Activated CD8-positive, alpha-beta memory T cell treated with anti-CD3 and anti-CD28 coated beads for 1 hour (primary cell): ENCODE measurements at places on chromosomes 5 and 9.

DNA sequence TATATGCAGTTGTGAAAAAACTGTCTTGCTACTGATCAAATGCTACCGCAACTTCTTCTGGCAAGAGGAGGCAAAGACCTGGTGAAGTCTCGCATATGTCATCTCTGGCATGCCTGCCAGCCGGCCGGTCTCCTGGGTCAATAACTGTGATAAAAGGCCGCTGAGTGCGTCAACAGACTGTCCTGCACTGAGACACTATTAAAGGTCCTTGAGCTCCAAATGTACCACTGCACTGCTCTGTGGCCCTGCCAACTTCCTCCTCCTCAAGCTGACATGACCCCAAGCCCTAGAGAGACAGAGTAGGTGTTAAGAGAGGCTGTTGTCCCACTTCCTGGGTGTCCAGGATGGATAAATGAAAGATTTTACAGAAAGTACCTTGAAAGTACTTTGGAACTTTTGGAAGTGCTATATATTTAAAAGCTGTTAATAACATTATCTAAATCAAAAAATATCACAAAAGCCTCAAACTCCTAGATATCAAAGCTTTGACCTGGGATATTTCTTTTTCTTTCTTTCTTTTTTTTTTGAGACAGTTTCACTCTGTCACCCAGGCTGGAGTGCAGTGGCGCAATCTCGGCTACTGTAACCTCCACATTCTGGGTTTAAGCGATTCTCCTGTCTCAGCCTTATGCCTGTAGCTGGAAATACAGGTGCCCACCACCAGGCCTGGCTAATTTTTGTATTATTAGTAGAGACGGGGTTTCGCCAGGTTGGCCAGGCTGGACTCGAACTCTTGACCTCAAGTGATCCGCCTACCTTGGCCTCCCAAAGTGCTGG lies 31.5 kb downstream of the RAPGEF1 start:
- no peak for DNase-seq

GRCh38 chr5:96657068-96657467 lies 5.1 kb upstream of the CAST start:
- DNase-seq: no peak

- DNase-seq: no peak
Measured at GRCh38 chr9:110160123-110160522, 47.8 kb downstream of the C9orf152 start.

GRCh38 chr9:83334320-83334719 lies 203.9 kb downstream of the FRMD3 start:
- peak; percentile 47 for DNase-seq

DNA sequence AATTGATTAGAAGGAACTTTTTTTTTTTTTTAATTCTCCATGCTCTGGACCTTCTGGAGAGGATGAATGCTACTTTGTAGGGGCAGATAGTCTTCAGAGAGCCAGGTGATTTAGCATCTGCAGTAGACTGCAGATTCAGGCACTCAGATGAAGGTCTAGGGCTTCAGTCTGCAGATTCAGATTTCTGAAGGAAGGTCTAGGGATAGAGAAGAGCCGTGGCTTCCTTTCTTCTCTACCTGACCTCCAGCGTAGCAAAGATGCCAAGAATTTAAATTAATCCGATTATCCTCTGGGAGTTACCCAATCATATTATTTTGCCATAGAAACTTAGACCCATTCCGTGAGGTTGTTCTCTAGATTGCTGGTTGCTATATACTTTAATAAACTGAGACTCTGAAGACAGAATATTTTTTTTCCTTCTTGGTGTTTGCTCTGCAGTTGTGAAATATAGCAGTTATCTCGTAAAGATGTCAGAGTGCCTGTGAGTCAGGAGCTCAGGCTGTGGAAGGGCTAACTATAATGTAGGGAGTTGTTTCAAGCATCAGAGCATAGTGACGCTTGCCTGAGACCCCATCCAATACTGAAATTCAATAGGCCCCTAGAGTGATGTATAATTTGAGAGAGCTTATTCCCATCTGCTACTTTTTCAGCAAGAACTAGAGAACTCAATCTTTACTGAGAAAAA lies 132.7 kb upstream of the SLC12A2 start:
- DNase-seq: no peak

- no peak for DNase-seq
Measured at GRCh38 chr9:120677965-120678364, 36.3 kb downstream of the MEGF9 start.

DNA sequence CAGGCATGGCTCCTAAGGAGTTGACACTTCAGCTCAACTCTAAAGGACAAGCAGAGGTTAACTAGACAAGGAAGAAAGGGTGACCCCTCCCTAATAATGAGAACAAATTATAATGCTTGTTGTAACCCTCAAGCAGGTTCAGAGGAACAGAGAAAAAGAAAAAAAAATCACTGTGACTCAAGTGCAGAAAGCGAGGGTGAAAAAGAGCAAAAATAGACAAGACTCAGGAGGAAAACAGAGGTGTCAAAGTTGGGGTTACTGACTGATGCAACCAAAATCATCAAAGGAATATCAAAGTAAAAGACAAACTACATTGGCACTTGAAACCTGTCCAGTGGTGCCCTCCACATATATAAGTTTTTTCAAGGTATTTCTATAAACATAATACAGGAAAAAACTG lies 28.4 kb downstream of the FBXW11 start:
- DNase-seq: no peak

GRCh38 chr9:35516479-35516878 lies 26.6 kb downstream of the RUSC2 start:
- no peak for DNase-seq

- no peak for DNase-seq
Measured at GRCh38 chr9:112725961-112726360, 8.0 kb upstream of the INIP start.

GRCh38 chr5:157959370-157959769 lies 100.4 kb upstream of the CLINT1 start:
- no peak for DNase-seq

DNA sequence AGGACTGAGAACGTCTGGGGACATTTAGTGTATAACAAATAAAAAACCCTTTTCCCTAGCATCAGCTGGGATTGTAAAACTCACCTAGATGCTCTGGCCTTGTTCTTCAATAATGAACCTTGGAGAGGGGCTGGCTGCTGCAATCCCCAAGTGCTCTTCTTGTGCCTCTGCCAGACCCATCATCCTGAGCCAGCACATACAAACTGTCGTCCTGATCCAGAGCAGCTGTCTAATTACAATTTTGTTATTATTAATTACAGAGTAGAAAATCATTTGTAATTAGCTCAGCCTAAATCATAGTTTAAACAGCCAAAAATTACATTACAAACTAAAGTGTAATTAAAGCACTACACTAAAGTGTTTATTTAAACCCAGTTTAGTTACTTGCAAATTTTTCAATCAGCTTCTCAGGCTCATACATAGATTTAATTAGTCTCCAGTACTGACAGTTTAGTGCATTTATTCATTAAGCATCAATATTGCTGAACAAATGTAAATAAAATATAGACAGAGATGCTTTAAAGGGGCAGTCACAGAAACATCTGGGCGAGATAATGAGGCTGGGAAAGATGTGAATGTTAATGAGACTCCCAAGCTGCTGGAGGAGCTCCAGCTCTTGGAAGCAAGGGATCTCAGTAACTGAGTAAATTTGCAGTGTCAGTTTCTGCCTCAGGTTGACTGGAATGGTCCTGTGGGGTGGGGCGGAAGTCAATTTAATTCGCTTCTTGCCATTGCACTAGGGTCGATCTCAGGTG lies 632.3 kb upstream of the TLE4 start:
- no peak for DNase-seq

GRCh38 chr9:36922548-36922947 lies 111.5 kb downstream of the PAX5 start:
- DNase-seq: no peak

- DNase-seq: no peak
Measured at GRCh38 chr9:91781906-91782305, 168.1 kb downstream of the ROR2 start.

DNA sequence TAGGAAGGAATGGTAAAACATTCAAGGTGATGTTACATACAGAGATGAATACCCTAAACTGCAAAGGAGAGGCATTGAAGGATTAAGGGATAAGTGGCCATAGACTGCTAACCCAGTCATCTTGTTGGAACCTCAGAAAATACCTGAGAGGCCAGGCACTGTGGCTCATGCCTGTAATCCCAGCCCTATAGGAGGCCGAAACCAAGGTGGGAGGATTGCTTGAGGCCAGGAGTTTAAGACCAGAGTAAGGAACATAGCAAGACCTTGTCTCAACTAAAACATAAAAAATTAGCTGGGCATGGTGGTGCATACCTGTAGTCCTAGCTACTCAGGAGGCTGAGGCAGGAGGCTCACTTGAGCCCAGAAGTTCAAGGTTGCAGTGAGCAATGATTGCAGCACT lies 10.9 kb downstream of the ECM2 start:
- no peak for DNase-seq

DNA sequence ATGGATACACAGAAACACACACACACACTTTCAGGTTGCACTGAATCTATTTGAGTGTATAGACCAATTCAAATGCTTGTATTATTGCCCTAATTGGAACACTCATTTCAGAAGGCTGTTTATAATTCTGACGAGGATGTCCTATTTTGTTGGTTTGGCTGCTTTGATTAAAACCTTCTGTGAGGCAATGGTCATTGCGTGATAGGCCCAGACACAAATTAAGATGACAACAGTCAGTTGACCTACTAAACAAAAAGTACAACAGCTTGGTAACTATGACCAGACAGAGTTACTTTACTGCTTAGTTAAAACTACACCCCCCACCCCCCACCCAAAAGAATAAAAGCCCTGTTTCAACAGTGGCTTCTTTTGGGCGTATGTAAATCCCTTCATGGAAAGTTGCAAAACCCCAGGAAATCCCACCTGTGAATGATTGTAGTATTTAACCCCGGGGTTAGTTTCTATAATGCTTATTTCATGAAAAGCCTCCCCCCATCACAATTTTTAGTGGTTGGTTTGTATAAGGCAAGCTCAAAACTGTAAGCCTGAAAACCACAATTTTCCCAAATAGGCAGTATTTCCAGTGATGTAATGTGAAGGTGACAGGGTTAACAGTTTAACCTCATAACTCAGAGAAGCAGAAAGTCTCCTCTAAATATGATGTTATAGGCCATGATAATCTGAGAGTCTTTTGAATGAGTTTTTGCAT lies 340.8 kb downstream of the FGF10 start:
- no peak for DNase-seq

DNA sequence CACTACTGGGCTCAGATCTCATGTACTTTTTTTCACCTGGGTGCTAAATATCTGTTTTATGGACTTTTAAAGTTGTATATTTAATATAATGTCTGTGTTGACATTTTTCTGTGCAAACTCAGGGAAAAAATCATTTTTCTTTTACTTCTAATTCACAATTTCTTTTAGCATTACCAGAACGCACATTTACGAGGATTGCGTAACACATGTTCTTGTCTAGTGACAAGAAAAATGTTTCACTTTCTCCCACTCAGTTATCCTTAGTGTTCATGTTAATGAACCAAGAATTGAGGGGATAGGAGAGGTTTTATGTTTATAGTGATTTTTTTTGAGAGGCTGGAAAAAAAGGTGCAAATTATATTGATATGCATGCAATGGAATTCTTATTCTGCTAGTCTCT lies 86.3 kb upstream of the PJA2 start:
- no peak for DNase-seq

GRCh38 chr9:14888875-14889274 lies 21.4 kb downstream of the FREM1 start:
- DNase-seq: no peak

DNA sequence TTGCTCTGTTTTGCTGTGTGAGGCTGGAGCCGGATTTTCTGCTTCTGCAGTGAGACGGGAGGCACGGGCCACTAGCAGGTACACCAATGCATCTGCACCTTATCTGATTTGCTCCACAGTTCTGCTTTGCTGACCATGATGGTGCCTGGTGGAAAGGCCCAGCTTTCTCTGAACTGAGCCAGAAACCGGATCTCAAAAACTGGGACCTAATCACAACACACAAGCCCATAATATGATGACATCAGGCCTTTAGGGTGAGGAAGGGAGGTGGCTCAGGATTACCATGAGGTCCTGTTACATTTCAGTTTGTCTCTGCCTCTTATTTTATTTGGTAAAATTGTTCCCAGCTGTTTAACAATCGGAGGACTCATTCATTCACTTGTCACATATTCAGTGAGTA lies 49.8 kb downstream of the FGF1 start:
- no peak for DNase-seq

- DNase-seq: no peak
Measured at GRCh38 chr5:64918083-64918482, 149.4 kb downstream of the CWC27 start.

GRCh38 chr5:178286226-178287090 lies 53.9 kb upstream of the PHYKPL start:
- DNase-seq: no peak

GRCh38 chr5:171525085-171525484 lies 105.6 kb downstream of the FGF18 start:
- DNase-seq: no peak

DNA sequence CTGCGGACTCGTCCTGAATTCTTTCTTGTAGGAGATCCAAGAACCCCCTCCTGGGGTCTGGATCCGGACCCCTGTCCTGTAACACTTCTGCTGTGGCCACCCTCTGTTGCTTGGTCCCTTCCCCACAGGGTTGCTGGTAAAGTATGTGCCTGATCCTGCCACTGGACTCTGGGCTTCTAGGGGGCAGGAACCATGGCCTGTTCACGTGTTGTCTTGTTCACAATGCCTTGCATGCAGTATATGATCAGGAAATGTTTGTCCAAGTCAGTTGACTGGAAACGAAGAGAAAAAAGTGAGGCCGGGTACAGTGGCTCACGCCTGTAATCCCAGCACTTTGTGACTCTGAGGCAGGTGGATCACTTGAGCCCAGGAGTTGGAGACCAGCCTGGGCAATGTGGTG lies 139.3 kb upstream of the ALDH1B1 start:
- DNase-seq: no peak

GRCh38 chr9:113989017-113989713 lies 88.9 kb downstream of the AMBP start:
- no peak for DNase-seq

GRCh38 chr5:42061121-42061520 lies 136.0 kb downstream of the FBXO4 start:
- no peak for DNase-seq

GRCh38 chr5:10355071-10355889 lies 1.8 kb downstream of the MARCHF6 start:
- DNase-seq: no peak

- DNase-seq: no peak
Measured at GRCh38 chr5:79005151-79005550, 20.0 kb upstream of the ARSB start.

GRCh38 chr9:130905902-130906734 lies 9.5 kb upstream of the QRFP start:
- DNase-seq: no peak

- peak; percentile 46 for DNase-seq
Measured at GRCh38 chr5:138438724-138439476, at the start of gene REEP2. REEP2 (plus strand) TSS chr5:138439057; CDS start chr5:138439209, 152 bp downstream.

GRCh38 chr9:36725777-36726356 lies 153.2 kb downstream of the MELK start:
- DNase-seq: no peak
